ENCODE measurements at places on chromosomes 16 and 17. TPM values are rescaled to one million over a fixed set of nuclear protein-coding genes. Genes with fewer than 3 reads are reported as not detected.

GRCh38 chr16:66079671-66080334, 286.7 kb upstream of the CDH5 start:
- no peaks in the 10 kb centered on the region for H3K4me1 ChIP-seq
- no peak overlapping the region for H3K27ac ChIP-seq
- no peak overlapping the region for H3K4me3 ChIP-seq
- no peaks in the 10 kb centered on the region for H3K36me3 ChIP-seq
- DNase-seq = no peak

GRCh38 chr17:28925912-28926365, 23.1 kb upstream of the DHRS13 start:
- no peak overlapping the region for H3K27ac ChIP-seq
- peaks cover 53% of the 10 kb centered on the region for H3K36me3 ChIP-seq
- H3K4me1 ChIP-seq = no peaks in the 10 kb centered on the region
- no peak overlapping the region for H3K4me3 ChIP-seq
- DNase-seq = no peak
- no peaks in the 10 kb centered on the region for H3K27me3 ChIP-seq

DNA sequence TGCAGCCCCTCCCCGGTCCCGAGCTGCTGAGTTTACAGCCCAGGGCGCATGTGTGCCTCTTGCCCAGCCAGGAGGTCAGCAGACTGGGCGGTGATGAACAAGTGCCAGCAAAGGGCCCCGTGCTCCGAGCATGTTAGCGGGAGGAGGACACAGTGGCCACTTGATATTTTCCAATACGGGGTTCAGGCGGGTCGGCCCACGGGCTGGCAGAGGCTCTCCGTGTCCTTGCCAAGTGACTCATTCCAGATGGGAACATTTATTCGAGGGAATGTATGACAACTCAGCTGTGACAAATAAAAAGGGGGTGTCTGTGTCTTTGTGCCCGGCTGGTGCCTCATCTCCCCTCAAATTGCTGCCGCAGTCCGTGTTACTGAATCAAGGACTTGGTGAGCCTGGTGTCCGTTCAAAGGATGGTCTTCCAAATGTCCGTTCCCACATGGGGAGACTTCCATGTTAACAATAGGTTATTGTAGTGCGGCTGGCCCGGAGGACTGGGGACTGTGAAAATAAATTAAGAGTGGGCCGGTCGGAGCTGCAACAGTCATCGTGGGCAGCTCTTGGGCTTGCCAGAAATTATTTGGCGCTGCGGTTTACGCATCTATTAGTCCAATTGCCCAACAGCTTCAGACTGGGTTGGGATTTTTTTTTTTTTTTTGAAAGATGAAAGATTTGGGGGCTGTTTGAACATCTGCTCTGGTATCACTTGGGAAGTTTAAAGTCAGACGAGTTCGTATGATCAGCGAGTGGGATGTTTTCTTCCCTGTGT, 174.0 kb upstream of the CIBAR2 start:
- no peak overlapping the region for H3K4me3 ChIP-seq
- H3K4me1 ChIP-seq = peaks cover 23% of the 10 kb centered on the region
- peaks cover 5% of the 10 kb centered on the region for H3K36me3 ChIP-seq
- DNase-seq = no peak
- H3K27me3 ChIP-seq = no peaks in the 10 kb centered on the region
- no peak overlapping the region for H3K27ac ChIP-seq

DNA sequence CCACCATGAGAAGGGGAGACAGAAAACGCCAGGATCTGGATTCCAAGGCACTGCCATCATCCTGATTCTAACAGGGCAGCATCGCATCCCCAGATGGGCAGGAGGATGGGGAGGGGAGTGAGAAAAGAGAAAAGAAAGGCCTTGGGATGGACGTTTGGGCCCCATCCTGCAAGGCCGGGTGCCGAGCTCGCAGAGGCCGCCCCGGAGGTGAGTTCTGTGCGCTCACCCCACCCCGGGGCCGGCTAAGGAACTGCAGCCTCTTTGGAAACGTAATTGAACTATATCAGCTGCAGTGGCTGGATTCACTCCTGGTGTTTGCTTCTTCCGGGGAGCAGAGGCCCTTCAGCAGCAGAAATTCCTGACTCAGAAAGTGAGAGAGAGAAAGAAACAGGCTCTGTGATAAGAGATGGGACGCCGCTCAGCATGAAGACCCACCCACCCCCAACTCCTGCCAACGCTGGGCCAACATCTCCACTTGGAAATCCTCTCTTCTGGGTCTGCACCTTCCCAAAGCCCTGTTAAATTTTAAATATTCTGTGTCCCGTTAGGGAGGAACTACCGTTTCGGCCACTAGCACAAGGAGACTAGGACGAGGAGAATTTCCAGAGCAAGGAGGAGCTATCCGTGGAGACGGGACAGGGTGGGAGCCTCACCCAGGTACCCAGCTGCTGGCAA, 8.5 kb upstream of the SSTR2 start:
- H3K4me3 ChIP-seq = no peak overlapping the region
- H3K36me3 ChIP-seq = no peaks in the 10 kb centered on the region
- DNase-seq = peak; percentile 85
- H3K27me3 ChIP-seq = peaks cover 15% of the 10 kb centered on the region
- peaks cover 25% of the 10 kb centered on the region for H3K4me1 ChIP-seq

- no peaks in the 10 kb centered on the region for H3K4me1 ChIP-seq
- H3K4me3 ChIP-seq = no peak overlapping the region
- no peak for DNase-seq
These were observed 67.3 kb downstream of the SCNN1B start for GRCh38 chr16:23369416-23369815.

GRCh38 chr16:28285649-28286048, 6.7 kb upstream of the SBK1 start:
- no peak overlapping the region for H3K4me3 ChIP-seq
- H3K27me3 ChIP-seq = no peaks in the 10 kb centered on the region
- no peak overlapping the region for H3K27ac ChIP-seq
- no peaks in the 10 kb centered on the region for H3K4me1 ChIP-seq
- no peaks in the 10 kb centered on the region for H3K36me3 ChIP-seq

- H3K4me3 ChIP-seq = no peak overlapping the region
- peak overlapping the region; percentile 77 for H3K27ac ChIP-seq
- H3K27me3 ChIP-seq = no peaks in the 10 kb centered on the region
- peaks cover 7% of the 10 kb centered on the region for H3K36me3 ChIP-seq
- peaks cover 40% of the 10 kb centered on the region for H3K4me1 ChIP-seq
These were observed 25.4 kb downstream of the RTN4RL1 start for GRCh38 chr17:1999557-2000251.

The CSH1 gene
- polyA plus RNA-seq = 0.30 TPM

The AMFR gene
- 85.9 TPM for polyA plus RNA-seq

The FOXL1 gene
- 5.1 TPM for polyA plus RNA-seq

The NR1D1 gene
- polyA plus RNA-seq = 2.5 TPM

The LGALS9B gene
- 0.54 TPM for polyA plus RNA-seq

The TMEM100 gene
- polyA plus RNA-seq = 12.6 TPM

Measured in large intestine (tissue), 12 donors.